ENCODE measurements at places on chromosomes 6 and 20.

DNA sequence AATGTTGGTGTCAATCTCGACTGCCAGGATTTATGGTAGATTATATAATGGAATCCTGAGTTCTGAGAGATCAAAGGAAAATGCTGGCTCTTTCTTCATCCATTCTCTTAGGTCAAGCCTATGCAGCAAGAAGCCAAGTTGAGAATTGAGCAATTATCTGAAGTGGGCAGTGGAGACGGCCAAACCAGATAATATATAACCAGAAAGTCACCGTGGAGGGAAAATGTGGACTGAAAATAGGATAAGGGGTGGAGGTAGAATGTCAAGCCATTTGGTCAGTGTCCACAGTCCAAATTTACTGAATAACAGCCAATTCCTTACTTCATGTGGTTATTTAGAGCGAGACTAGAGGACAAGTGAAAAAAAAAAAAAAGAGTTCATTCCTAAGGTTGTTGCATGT, 107.8 kb upstream of the ESR1 start:
- DNase-seq, result no peak

- no peak for DNase-seq
Measured at GRCh38 chr20:2998728-2999127, 44.7 kb upstream of the GNRH2 start.

DNA sequence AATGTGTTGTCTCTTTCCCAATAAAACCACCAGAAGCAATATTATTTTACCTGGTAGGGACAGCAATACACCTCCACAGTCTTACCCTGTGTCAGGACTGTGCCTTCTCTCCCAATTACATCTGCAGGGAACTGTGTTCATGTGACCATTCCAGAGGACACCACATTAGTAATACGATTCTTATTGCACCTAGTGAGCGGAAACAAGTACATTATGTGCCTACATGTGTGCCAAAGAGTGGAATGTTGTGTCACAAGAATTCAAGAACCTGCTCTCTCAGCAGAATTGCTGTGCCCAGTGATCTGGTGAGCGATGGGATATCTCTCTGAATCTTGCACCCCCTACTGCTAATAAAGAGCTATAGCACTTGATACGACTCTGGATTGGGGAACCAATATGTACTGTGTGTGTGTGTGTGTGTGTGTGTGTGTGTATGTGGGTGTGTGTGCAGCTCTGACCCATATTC, 57.4 kb upstream of the FOXC1 start:
- no peak for DNase-seq

DNA sequence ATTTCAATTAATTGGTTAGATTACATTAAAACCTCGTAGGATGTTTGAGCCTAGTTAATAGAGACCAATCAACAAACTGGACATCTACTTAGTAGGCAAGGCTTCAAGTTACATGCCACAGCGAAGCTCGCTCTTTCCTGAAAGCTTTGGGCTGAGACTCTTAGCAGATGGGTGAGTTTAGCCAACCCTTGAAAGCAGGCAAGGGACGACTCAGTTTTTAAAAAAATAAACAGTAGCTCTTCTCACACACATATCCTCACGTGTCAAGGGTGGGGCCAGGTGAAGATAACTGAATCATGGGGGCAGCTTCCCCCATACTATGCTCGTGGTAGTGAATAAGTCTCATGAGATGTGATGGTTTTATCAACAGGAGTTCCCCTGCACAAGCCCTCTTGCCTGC, 775 bp downstream of the MTFR2 start:
- DNase-seq, result no peak

DNA sequence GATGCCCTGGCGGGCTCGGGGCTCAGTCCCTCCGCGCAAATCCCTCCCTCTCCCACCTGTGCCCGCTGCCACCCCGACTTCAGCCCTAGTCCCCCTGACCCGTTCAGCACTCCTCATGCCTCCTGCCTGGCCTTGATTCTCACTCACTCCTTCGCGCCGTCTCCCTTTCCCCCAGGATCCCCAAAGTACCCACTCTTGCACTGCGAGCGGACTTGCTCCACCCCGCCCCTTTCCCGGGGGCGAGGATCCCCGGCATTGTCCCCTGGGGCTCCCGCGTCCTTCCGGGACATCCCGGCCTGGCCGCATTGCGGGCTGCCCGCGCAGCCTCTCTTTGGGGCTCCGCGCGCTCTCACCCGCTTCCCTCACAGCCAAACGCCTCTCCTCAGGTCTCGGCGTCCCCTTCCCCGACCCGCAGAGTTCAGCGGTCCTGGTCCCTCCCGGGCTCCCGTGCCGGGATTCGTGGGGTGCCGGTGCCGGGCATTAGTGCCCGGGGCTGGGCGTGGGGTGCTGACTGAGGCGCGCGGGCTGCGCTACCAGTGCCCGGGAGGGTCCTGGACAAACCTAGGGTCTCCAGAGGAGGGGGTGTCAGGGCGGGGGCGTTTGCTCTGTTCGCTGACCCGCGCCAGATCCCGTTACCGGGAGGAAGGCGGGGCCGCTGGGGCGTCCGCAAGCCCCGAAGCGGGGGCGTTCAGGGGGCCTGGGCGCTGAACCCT, 45.5 kb upstream of the SUPT3H start:
- peak; percentile 70 for DNase-seq

DNA sequence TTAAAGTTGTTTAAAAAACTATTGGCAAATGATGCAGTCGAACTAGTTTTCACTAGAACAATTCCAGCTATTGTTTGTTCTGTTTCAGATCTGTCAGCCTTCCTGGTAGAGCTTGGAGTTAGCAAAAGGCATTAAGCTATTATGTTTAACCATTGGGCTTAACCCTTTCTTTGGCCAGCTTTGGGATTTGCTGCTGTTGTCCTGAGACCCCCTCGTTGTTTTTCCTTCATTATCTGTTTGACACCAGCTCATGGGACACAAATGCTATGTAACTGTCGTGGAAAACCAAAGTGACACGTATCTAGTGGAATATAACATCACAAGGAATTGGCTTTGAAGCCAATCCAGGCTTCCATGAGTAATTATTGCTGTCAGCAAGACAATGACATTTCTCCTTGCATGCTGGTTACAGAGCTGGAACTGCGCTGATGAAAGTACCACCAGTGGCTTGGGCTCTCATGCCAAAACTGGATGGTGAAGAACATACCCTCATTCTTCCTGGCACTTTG, 96.0 kb downstream of the EYA2 start:
- DNase-seq, result no peak

GRCh38 chr6:2582268-2582667, 168.5 kb downstream of the MYLK4 start:
- DNase-seq, result no peak

DNA sequence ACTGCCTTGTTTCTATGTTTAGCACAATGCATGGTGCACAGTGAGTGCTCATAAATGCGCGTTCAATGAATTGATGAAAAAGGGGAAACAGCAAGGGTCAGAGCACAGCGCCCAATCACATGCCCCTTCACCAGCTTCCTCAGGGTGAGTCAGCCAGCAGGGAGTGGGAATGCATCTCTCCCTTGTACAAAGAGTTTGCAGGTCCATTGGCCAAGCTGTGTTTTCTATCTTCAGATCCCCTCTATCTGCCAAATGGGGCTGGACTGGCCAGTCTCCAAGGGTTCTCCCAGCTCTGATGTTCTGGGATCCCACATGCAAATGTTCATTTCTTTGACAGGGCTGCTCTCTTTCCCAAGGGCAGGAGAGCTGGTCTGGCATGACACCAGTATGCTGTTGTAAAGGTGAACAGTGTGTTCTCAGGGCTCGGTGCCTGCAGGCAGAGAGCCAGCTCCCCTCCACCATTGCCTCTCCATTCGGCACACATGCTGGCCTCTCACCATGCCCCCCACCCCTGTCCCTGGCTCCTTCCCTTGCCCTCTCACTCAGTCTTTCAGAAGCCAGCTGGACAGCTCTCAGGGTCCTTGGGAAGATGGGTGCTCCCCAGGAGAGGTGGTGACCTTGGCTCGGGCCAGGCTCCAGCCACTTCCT, 25.0 kb downstream of the ANGPT4 start:
- DNase-seq, result peak; percentile 87

- DNase-seq, result no peak
Measured at GRCh38 chr6:49576618-49577017, 26.1 kb downstream of the C6orf141 start.

GRCh38 chr6:95248499-95248898, 328.8 kb upstream of the MANEA start:
- DNase-seq, result no peak

DNA sequence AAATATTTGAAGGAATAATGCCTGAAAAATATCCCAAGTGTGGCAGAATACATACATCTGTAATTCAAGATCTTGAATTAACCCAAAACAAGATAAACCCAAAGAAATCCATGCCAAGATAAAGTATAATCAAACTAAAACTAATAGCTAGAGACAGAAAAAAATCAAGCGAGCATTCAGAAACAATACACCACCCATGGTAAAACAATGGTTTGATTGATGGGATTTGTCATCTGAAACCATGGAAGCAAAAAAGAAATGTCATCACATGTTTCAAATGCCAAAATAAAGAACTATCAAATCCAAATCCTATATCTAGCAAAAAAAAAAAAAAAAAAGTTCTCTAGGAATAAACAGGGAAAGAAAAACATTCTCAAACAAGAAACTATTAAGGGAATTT, 5.1 kb upstream of the DEFB127 start:
- DNase-seq, result no peak

All from psoas muscle (tissue), 8 donors.